ENCODE measurements at places on chromosomes 3 and 15.
A peak's percentile ranks its signal among the peaks of the same experiment; 100 is the strongest.

DNA sequence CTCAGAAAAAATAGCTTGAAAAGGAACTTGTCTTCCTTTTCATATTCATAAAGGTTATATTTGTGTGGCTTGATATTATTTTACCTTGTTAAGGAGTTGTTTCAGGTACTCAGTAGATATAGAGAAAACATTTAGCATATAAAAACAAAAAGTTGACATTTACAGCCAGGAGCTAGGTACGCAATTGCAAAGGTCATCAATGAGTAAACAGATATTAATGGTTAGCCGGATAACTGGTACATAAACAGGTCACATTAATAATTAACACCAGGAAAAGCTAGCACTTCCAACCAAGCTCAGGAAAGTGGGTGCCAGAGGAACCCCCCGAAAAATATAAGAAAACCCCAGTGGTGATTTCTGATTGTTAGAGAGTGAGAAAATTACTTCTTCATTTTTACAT, 146.6 kb upstream of the NR2F2 start:
- no peak for DNase-seq

GRCh38 chr3:4820296-4821121, 158.7 kb upstream of the BHLHE40 start:
- no peak for DNase-seq

DNA sequence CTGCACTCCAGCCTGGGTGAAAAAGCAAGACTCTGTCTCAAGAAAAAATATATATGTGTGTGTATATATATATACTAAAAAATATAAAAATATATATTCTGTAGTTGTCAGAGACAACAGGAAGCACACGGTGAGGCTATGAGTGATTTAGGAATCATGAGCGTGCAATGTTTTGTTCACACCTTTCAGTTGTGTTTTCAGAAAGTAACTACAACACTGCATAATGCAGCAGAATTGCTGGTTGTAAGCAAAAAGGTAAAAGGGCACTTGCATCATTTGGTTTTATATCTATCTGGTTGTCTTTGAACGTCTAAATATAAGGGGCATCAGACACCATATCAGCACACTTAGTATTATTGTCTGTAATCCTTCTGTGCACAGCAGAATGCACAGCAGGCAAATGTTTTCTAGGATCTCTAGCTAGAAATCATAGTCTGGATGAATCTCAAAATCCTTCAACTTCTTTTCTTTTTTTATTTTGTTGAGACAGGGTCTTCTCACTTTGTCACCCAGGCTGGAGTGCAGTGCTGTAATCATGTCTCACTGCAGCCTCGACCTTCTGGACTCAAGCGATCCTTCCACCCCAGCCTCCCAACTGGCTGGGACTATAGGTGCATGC, 44.8 kb downstream of the CCR3 start:
- DNase-seq, result peak; percentile 46

GRCh38 chr15:32706704-32707103, 11.1 kb upstream of the GREM1 start:
- no peak for DNase-seq

- no peak for DNase-seq
Measured at GRCh38 chr15:89333959-89334509, 590 bp downstream of the POLG start.

GRCh38 chr15:56783156-56783856, 50.0 kb upstream of the ZNF280D start:
- no peak for DNase-seq

DNA sequence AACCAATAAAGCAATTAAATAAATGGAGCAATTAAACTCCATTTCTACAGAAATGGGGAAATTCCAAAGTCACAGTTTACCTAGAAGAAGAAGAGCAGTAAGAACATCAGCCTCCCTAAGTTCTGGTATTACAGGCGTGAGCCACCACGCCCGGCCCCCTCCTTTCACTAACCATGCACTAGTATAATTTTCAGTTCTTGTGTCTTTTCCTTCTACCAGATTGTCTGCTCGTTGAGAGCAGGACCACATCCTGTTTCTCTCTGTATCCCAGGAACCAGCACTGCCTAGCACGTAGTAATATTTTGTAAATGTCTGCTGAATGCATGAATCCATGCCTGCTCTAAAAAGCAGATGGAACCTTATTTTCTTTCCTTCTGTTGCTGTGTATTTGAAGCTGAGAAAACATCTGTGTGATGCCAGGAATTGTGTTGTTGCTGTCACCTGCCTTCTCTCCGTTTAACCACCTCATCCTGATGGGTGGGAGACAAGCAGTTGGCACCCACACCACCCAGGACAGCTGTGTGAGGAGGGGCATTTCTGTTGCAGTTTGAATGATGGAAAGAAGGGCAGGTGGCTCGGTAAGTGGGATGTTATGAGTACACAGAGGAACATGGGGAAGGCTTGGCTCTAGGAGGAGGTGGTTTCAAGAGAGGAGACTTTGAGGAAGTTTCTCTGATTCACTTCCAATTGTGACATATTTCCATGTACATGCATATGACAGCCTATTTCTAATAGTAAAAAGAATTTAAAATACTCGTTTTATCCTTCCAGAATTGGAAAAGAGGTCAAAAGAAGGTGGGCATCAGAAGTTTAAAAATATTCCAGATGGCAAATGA, 30.1 kb downstream of the PXYLP1 start:
- no peak for DNase-seq

- no peak for DNase-seq
Measured at GRCh38 chr15:40598672-40599071, 4.6 kb downstream of the KNL1 start.

- DNase-seq, result no peak
Measured at GRCh38 chr15:72200395-72201237, 3.0 kb upstream of the GRAMD2A start.

- no peak for DNase-seq
Measured at GRCh38 chr3:137525471-137525870, 238.6 kb upstream of the SOX14 start.

- no peak for DNase-seq
Measured at GRCh38 chr15:83504365-83504764, 57.2 kb downstream of the SH3GL3 start.

DNA sequence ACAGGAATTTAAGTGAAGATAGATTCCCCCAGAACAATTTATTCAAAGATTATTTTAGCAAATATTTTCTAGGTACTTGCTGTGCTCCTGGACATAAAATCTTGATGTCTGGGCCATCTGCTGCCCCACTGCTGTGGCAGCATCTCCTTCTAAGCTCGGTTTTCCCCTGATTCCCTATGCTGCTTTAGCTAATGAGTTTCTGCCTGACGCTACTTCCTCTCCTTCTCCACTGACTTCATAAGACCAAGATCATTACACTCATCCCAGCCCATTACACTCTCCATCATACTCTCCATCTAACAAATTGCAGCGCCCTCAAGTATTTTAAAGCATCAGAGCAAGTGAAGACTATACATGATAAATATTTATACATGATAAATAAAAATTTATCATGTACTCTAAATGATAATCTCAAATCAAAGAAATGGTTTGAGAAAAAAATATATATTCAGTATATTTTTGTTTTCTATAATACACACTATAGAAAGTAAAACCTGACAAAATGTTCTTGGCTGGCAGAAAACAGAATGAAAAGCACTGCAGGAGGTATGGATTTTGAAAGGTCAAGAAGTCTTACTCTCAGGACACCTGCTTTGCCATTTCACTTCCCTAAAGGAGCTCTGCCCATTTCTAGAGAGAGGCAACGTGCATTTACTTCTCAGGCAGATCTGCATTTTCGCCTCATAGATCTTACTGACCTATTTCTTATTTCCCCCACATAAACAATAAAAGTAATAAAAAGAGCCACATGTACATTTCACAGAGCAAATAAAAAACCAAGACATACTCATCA, 232.0 kb downstream of the KCNMB2 start:
- no peak for DNase-seq

- DNase-seq, result no peak
Measured at GRCh38 chr3:43559961-43560360, 61.9 kb downstream of the ANO10 start.

DNA sequence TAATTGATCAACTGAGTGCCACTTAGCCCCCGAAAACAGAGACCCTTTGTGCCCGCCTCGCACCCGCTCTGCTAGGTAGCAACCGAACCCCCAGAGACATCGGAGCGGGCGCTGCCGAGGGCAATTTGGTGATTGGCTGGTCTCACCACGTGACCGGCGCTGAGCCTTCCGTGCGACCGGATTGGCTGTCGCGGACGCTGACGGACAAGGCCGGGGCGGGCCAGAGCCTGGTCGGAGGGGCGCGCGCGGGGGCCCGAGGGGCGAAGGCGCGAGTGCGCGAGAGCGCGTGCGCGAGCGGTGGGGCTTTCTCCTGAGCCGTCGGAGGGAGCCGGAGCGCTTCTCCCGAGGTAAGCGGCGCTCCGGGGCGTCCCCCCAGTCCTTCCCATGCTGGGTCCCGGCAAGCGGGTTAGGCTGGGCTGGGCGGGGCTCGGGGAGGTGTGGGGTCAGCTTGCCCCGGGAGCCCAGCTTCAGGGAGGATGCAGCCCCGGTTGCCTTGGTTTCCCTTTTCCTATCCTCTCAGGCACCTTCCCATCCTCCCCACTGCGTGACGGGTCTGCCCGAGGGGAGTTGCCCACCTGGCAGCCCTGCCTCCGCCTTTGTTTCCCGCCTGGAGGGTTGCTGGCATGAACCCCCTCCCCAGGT, at the start of gene TMEM108:
Gene TMEM108 (plus strand): TSS at position 303 of the 642 bp plus-strand sequence.
- peak; percentile 49 for DNase-seq

- no peak for DNase-seq
Measured at GRCh38 chr3:40973141-40973540, 226.2 kb upstream of the CTNNB1 start.

DNA sequence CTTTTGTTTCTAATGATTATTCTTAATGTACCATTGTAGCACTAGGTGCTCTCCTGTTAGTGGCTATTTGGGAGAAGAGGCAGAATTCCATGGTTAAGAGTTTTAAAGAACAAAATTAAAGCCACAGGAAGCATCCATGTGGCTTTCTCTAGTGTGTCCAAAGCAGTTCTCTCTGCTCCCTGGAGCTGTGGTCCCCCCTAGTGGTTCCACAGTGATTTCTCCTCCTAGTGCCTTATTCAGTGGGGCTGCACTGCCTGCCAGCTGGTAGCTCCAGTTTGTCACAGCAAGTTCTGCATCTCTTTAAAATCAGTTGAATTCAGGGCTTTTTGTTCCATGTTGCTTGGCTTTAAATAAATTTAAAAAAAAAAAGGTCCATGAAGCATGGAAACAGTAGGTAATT, 39.6 kb upstream of the FAM98B start:
- DNase-seq, result no peak

GRCh38 chr3:195906865-195907683, 1.3 kb downstream of the TNK2 start:
- DNase-seq, result peak; percentile 41

- DNase-seq, result no peak
Measured at GRCh38 chr3:172608575-172608974, 85.3 kb upstream of the TNFSF10 start.

DNA sequence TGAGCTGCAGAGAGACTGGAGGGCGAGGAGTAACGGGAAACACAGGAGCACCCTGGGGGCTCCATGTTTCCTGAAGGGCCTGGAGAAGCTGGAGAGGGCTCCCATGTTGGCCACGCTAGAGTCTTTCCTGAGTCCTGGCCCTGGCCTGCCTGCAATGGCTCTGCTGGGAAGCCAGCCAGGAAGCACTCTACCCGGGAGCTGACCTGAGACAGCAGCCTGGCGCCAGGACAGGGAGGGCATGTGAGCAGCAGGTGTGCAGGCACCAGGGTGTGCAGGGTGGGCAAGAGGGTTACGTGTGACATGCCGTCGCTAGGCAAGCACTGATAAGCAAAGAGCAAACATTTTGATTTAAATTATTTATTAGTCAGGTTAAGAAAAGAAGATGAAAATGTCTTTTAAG, 301.4 kb downstream of the OCA2 start:
- no peak for DNase-seq

DNA sequence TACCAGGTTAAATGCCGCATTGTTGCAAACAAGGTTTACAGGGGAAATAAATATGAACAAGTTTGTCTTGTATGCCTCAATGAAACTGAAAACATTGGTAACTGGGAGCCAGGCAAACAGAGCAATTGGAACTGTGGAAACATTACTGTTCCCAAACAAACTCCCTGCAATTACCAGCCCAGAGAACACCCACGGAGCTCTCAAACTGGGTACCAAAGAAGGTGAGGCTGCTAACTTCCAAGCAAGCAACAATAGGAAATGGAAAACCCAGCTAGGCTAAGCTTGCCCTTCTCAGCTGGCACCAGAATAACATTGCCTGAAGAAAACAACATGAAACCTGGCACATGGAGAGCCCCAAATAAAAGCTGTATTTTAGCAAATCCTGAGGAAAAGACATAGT, 218.9 kb upstream of the THRB start:
- DNase-seq, result no peak

DNA sequence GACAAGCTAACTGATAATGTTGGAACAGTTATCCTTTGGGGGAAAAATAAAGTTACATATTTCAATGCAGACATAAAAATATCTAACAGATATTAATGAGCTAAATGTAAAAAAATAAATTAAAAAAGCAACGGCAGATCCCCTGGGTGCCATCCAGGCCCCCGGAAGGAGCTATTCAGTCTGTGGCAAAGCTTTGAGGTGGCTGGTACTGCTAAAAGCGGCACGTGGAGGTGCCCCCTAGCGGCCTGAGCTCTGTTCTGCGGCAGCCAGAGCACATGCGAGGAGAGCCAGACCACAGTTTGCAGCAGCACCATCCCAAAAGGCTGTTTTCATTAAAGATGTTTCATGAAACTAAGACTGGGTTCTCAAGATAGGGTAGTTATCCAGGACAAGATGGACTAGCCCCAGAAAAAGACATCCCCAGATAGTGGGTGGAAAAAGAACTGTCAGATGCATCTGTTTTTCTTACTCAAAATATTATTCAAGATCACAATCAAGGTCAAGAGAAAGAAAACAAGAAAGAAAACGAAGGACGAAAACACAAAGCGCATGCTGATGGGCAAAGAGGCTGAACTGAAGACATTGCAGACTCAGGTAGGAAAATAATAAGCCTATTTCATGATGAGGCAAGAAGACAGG, 18.7 kb downstream of the AP3S2 start:
- DNase-seq, result peak; percentile 88

DNA sequence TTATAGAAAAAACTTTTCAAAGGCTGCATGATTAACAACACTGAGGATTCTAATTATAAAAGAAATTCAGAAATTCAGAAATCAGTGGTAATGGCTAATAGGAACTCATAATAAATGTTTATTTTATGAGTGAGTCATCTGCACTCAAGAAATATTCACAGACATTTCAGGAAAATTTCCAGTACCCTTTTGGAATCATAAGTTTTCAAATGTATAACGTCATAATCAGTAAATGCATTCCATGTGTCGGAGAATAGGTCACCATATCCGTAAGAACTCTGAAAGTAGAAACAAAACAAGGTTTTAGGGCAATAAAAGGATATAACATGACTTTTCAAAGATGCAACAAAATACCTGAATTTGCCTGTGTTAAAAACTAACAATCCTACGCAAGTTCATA, 24.7 kb downstream of the EOGT start:
- DNase-seq, result no peak

All from stimulated activated effector memory CD8-positive, alpha-beta T cell treated with anti-CD3 and anti-CD28 coated beads, Interleukin-12 subunit alpha, Interleukin-12 subunit beta, amount 100 ng/mL, for 72 hours (primary cell).